Kidney (tissue), 22 donors: ENCODE measurements at places on chromosomes 1 and 21. TPM values are rescaled to one million over a fixed set of nuclear protein-coding genes. Genes with fewer than 3 reads are reported as not detected.

Gene CD52
- polyA plus RNA-seq: 13.2 TPM

Gene GUCA2A
- not detected for polyA plus RNA-seq

Gene ARMH1
- polyA plus RNA-seq: 3.4 TPM

Gene GREM2
- 0.34 TPM for polyA plus RNA-seq

Gene KIAA1614
- 5.4 TPM for polyA plus RNA-seq

Gene SLC30A1
- 8.2 TPM for polyA plus RNA-seq

Gene SHE
- polyA plus RNA-seq: 7.6 TPM

Gene RGS13
- not detected for polyA plus RNA-seq

Gene GLIS1
- polyA plus RNA-seq: 3.7 TPM

Gene MIXL1
- polyA plus RNA-seq: 0.56 TPM

Gene CAPN2
- 175 TPM for polyA plus RNA-seq

Gene ALDH9A1
- 77.2 TPM for polyA plus RNA-seq

Gene OR2L3
- polyA plus RNA-seq: not detected

Gene NECTIN4
- 2.7 TPM for polyA plus RNA-seq

Gene NBPF4
- polyA plus RNA-seq: not detected

Gene DTL
- not detected for polyA plus RNA-seq
